AML-193 (cell line): ENCODE measurements at places on chromosomes 5 and 9.

GRCh38 chr5:10257870-10258269, 7.8 kb downstream of the CCT5 start:
- DNase-seq: no peak

DNA sequence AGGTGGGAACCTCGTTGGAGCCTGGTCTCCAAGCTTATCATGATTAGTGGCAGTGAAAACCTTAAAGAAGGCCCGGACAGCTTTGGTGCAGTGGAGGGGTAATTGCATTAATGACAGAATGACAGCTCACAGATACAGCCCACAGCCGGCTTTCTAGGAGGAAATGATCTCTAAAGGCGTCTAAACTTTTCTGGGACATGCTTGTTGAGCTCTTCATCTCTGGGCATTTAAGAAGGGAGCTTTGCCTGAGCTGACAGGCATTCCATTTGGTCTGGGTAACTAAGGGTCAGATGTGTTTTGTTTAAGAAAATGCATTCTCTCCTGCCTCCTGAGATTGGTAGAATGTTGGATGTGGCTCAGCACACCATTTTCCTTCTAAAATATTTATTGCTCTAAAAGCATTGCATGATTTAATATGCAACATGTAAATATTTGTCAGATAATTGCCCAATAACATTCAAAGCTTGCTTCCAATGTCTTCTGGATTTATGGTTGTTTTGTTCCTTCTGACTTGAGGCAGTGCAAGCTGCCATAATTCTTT, 4.0 kb downstream of the ANKRD33B start:
- DNase-seq: peak; percentile 2

DNA sequence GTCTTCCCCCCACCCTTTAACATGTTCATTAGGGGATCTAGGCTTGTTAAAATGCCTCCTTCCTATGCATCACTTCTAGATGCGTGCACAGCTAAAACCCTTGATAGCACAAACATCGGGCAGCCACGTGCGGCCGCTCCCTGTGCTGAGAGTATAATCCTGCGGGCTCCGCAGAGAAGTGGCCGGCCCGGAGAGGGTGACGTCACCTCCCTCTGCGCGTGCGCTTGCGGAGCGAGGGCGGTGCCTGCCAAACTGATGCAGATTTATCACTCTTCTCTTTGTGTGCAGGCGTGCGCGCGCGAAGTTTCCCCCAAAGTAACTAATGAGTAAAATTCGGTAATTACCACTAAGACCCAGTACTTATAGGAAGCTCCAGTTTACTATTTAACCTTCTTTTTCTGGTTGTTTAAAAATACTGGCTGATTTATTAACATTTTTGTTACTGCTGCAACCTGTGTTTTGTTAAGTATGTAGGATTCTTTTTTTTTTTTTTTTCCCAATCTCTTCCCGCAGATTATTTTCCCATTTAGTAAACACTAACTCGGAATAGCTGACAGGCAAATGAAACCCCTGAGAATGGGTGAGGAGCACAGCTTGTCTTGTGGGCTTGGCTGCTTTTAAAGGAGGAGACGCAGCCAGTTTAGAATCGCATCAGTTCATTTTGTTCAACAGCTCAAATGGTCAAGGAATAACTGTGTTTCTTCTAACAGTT, 121.6 kb downstream of the TRIO start:
- no peak for DNase-seq

- no peak for DNase-seq
Measured at GRCh38 chr5:159907689-159908590, 8.3 kb upstream of the ADRA1B start.

GRCh38 chr5:33074548-33074947, 363.4 kb downstream of the NPR3 start:
- DNase-seq: no peak

- peak; percentile 42 for DNase-seq
Measured at GRCh38 chr9:132768932-132769905, 99.0 kb downstream of the GTF3C4 start.

DNA sequence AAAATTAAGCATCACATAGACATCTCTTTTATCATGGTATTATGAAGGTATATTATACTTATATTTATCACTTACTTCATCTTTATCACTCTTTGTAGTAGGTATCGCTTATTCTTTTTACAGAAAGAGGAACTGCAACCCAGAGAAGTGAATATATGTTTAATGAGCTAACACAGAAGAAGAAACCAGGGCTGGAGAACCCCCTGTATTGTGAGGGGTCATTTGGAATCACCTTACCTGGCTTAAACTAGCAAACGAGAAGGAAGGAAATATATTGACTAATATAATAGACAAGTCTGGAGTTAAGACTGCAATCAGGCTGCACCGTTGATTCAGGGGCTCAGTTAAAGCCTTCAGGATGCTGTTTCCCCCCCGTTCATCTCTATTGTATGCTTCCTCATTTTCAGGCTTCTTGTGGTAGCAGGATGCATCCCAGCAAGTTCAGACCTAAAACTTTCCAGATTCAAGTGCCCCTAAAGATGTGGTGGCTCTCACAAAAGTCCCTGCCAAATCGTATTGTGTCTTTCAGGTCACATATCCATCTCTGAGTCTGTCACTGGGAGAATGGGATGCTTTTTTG, 146.4 kb downstream of the GCNT1 start:
- peak; percentile 7 for DNase-seq

GRCh38 chr5:16916262-16916878, 19.7 kb downstream of the MYO10 start:
- DNase-seq: no peak

DNA sequence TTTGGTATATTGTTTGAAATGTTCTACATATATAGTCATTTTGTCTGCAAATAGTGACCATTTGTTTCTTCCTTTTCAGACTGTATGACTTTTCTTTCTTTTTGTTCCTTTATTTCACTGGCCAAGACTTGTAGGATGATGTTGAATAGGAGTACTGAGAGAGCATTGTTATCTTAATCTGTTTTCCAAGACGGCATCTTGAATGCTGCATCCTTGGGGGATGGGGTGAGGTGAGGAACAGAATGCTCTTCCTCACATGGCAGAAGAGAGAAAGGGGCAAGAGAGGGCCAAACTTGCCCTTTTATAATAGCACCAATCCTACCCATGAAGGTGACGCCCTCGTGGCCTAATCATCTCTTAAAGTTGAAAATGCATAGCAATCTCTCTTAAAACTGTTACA, 3.7 kb upstream of the ZNF510 start:
- no peak for DNase-seq

DNA sequence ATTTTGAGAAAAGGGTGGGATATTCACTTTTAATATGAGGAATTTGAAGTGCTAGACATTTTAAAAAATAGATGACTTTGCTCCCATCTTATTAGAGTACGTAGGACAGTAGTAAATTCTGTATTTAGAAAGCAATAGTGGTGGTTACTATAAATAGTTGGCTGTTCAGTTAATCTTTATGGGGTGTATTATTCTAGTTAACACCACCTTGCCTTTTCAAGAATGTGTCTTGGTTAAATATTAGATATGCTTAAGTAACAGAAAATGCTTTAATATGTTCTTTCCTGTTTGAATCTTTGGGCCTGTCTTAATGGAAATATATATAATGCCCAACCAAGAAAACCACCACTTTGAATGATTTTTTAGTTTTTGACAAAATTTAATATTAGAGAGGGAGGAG, 608.7 kb upstream of the FAM174A start:
- no peak for DNase-seq

GRCh38 chr5:174147551-174147950, 102.0 kb downstream of the NSG2 start:
- DNase-seq: no peak

- no peak for DNase-seq
Measured at GRCh38 chr5:126274763-126275125, 148.5 kb upstream of the GRAMD2B start.

DNA sequence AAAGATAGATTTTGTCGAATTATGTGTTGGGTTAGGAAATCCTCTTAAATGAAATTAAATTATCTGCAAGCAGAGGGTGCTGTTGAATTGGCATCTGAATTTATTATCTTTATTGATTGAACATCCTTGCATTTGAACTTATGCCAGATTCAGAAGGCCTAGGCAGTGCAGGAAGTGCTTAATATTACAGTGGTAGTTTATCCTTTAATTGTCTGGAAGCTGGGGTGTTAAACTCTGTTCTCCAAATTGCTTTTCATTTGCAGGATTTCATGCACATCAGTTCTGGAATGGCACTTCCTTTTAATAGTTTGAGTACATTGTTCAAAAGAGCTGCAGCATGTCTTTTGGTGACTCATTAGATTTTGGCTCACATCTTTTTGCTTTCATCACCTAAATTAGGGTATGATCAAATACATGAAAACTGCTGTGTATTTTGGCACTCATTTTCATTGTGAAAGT, 186.3 kb downstream of the KDM4C start:
- DNase-seq: peak; percentile 36

- DNase-seq: no peak
Measured at GRCh38 chr9:134346151-134346550, 19.9 kb downstream of the RXRA start.

DNA sequence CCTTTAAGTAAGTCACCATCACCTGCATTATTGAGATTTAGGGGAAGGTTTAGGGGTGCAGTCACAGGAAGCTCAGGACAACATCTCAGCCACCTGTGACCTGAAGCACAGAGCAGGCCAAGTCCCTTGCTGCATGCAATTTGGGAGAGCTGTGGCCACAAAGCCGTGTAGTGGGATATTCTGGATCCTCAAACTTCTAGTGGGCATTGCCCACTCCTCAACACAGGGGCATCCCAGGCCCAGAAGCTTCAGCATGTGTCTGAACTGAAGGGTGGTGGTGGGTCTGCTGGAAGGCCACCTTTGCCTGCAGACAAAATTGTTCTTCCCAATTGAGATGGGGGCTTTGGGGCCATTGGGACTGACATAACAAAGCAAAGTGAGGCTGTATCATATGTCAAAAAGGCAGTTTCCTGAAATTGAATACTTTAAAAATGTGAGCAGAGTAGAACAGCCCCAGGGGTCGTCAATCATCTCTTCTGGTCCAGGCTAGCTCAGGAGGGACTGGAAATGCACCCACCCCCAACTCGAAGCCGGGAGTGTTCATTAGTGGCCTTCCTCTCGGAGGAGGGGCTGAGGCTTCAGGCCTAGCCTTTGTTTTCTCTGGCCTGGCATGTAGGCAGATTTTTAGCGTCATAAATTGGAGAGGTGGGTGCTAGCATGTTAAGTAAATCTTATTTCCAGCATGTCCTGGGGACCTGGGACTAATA, 2.8 kb upstream of the GADD45G start:
- DNase-seq: no peak

GRCh38 chr9:76835571-76836283, 70.2 kb downstream of the PRUNE2 start:
- DNase-seq: no peak

- peak; percentile 17 for DNase-seq
Measured at GRCh38 chr9:131500939-131501541, 1.7 kb upstream of the POMT1 start.

DNA sequence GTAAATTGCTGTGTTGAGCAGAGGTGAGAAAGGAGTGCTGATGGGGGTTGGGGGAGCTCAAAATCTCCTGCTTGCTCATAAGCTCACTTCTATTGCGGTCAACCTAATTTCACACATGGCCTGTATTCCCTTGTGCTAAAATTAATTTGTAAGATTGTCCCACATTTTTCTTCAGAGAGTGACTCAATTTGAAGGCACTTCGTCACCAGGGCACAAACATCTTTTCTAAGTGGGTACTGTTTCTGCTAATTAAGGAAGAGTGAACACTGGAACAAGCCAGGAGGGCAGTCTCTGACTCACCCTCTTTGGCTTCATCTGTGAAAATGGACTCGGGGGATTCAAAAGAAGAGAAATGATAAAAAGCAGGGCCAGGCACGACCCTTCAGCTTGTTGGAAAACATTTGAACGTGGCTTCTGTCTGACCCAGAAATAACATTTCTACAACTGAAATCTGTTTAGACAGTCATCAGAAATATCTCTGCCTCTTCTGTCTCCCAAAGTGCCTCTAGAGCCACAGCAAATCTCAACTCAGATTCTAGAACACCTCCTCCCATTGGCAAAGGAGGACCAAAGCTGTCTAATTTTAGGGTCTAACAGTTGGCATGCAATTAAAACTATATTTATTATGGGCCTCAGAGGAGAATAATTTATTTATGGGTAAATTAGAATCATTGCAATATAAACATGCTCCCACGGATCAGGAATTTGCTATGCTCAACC, 49.8 kb downstream of the FEM1C start:
- no peak for DNase-seq

GRCh38 chr5:133390416-133391353, 221.7 kb downstream of the FSTL4 start:
- no peak for DNase-seq

- DNase-seq: no peak
Measured at GRCh38 chr9:87673446-87674120, 52.3 kb upstream of the CTSL start.

DNA sequence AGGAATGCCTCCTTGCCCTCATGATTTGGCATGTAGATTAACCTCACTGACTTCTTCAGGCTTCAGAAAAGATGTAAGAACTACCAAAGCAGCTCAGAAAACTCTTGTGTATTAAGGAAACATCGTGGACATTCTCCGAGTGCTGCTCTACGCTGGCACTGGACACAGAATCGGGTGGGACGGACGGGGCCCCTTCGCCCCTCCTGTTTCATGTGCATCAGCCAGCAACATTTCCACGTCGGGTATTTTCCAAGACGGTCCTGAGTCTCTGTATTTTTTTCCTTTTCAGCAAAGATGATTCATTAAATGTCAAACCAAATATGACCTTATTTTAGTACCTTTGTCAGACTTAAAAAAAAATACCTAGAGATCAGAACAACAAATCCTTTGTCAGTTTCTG, 583.6 kb downstream of the CCDC171 start:
- DNase-seq: no peak

GRCh38 chr5:42285230-42285629, 138.0 kb upstream of the GHR start:
- DNase-seq: no peak

DNA sequence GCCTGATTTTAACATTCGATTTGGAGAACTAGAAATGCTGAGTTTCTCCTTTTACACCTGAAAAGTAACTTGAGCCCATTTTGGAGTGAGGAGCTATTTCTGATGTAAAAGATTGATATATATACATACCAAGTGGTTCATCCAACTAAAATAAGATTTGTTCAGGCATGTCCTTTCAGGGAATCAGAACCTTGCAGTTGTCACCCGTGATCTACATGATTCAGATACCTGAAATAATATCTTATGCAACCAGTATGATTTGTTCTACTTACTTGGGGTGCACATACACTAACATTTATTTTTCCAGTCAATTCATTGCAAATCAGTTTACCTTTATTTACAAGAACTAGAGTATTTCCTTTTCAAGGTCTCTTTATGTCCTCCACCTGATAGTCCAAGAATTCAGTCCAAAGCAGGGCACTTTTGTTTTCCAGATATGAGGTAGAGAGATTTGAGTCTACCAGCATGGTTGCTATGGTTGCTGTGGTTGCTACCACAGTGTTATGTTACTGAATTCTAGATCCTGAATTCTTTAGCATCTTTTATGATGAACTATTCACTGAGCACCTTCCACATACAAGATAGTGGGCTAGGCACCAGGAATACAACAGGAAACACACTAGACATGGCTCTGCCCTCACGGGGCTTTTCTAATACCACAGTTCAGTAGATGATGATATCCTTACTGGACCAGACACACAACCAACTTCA, 49.3 kb downstream of the CCL28 start:
- no peak for DNase-seq
